Hindlimb muscle (tissue), 1 donor: ENCODE measurements at places on chromosomes 12 and 14.

GRCh38 chr12:51362307-51362706 lies 15.8 kb upstream of the CELA1 start:
- no peak for DNase-seq

GRCh38 chr14:54803926-54804537 lies 98.6 kb downstream of the GCH1 start:
- no peak for DNase-seq

DNA sequence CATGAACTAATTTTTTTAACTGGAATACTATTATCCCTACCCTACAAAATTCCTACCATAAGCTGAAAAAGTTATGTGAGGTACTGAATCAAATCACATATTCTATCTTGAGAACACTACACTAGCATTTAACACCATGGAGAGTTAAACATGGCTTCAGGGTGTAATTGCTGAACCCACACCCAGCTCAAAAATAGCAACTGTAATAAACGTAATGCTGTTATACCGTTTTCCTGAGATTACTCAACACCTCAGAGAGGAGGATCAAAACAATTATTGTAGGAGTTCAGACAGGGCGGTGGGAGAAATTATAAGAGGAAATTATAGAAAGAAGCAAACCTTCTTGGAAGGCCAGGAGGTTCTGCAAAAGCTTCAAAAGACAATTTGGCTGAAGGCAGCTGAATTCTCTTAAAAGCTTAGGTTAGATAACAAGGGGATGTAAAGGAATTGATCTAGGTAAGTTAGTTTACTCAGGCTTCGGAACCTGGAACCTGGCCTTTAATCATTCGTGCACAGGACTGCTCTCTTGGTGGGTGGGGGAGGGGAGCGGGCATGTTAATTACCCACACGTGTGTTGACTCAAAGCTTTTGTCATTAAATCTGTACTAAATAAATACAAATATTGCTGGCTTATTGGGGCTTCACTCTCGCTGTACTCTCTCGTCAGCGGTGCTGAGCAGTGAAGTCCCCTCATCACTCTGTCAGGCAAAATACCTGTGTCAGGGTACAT lies 12.1 kb upstream of the IPO8 start:
- no peak for DNase-seq

DNA sequence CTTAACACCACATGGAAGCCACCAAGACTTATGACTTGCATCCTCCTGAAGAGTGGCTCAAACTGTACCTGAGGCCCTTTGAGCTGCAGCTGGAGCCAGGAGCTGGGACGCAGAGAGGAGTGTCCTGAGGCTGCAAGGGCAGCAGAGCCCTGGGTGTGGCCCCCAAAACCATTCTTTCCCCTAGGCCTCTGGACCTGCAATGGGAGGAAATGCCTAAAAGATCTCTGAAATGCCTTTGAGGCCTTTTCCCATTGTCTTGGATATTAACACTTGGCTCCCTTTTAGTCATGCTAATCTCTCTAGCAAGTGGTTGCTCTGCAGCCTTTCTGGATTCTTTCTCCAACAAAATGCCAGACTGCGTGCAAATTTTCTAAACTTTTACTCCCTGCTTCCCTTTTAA lies 156.1 kb downstream of the SLC38A4 start:
- DNase-seq, result no peak

DNA sequence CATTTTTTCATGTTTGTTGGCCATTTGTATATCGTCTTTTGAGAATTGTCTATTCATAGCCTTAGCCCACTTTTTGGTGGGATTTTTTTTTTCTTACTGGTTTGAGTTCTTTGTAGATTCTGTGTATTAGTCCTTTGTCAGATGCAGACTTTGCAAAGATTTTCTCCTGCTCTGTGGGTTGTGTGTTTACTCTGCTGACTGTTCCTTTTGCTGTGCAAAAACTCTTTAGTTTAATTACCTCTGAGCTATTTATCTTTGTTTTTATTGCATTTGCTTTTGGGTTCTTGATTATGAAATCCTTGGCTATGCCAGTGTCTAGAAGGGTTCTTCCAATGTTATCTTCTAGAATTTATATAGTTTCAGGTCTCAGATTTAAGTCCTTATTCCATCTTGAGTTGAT lies 220.0 kb downstream of the FUT8 start:
- no peak for DNase-seq
